ENCODE measurements at places on chromosomes 13 and 19. TPM values are rescaled to one million over a fixed set of nuclear protein-coding genes. Genes with fewer than 3 reads are reported as not detected.

The FEM1A gene
- 49.6 TPM for total RNA-seq

The ATP4B gene
- not detected for total RNA-seq

The ZNF222 gene
- total RNA-seq = 3.5 TPM

The DAND5 gene
- total RNA-seq = 11.2 TPM

The SBSN gene
- total RNA-seq = not detected

The SLC10A2 gene
- total RNA-seq = not detected
